Myocyte (in vitro differentiated cells): ENCODE measurements at places on chromosomes 1 and 21. TPM values are rescaled to one million over a fixed set of nuclear protein-coding genes. Genes with fewer than 3 reads are reported as not detected.

DNA sequence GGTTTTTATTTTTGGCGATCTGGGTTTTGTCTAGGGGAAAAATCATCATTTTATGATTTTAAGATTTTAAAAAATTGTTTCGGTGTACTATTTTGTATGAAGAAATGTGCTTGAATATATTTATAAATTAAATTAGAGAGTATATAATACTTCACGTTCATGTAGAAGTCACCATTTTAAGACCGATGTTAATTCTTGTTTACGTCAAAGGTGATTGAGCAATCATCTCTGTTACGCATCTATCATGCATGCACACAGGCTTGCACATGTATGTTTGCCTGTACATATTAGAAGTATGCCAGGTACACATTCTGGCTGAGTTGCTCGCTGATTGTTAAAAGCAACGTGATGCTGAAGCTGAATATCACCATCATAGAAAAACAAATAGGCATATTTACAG, 54.7 kb downstream of the DYRK1A start:
- no peak for DNase-seq

DNA sequence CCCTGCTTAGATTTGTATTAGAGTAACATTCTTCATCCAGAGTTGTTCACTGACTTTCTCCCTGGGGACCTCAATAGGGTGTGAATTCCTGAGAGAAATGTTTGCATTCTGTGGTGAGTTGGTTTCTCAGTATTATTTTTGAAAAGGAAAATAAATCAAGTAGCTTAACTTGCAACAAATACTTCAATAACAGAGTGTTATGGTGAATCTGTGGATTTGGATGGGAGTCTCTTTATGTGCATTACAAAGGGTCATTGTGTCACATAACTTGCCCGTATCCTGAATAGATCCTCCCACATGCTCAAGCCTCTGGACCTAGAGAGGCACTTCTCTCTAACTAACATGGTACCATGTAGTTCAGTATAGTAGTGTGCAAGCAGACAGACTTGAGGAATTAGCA, 68.4 kb upstream of the IPO9 start:
- DNase-seq = no peak

DNA sequence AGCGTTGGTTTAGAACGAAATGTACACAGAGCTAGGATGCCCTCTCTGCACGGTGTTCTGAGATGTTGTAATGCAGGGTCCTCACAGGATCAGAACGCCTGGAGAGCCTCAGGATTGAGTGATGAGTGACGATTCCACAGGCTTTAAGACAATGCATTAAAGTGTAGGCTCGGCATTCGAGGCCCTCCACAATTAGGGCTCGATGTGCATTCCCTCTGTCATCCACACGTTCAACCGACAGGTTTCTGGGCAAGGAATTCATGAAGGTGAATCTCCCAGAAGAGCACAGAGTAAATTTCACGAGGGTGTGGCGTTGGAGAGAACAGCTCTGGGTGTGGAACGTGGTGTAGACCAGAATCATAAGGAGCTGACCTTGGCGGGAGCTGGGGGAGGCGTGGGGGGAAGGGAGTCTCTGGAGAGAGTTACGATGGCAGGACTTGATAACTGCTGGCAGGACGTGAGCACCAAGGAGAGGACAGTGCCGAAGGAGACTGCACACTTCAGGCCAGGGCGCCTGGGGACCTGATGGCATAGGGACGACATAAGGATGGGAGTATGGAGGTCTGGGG, 51.0 kb upstream of the EFHD2 start:
- DNase-seq = no peak

GRCh38 chr1:147640553-147641165, 29.7 kb downstream of the ACP6 start:
- peak; percentile 77 for DNase-seq

DNA sequence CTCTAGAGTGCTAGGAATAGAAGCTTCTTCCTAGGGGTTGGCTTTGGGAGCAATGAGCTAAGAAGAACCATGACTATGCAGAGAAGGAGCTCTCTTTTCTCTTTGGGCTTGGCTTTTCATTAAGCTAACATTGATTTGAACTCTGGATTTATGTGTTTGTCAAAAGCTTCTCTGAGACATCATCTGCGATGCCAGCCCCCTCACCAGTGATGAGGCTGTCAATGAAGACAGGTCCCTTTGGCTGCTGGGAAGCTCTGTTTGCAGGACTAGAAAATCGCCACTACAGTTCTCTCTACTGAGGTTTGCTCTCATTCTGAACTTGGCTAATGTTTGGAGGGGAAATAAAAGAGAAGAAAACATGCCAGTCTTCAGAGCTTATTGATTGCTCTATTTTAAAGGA, 185.0 kb downstream of the PCP4 start:
- DNase-seq = no peak

DNA sequence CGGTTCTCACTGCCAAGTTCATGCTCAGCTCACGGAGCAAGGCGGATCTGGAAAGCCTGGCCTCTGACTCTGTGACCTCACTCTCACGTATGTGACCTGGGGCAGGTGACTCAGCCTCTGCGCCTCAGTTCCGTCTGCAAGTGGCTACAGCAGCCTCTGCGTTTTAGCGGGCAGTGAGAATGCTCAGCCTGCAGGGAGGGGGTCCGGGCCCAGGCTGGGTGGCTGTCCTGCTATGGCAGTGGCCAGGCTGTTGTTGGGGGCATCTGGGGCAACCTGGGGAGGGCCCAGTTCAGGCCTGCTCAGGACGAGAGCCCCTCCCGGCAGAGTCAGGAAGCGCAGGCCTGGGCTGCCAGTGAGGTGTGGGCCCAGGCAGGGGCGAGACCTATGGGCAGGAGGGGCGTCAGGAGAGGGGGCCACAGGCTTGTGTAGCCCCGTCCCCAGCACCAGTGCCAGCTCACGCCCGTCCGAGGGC, 27.9 kb downstream of the ARHGEF16 start:
- no peak for DNase-seq

DNA sequence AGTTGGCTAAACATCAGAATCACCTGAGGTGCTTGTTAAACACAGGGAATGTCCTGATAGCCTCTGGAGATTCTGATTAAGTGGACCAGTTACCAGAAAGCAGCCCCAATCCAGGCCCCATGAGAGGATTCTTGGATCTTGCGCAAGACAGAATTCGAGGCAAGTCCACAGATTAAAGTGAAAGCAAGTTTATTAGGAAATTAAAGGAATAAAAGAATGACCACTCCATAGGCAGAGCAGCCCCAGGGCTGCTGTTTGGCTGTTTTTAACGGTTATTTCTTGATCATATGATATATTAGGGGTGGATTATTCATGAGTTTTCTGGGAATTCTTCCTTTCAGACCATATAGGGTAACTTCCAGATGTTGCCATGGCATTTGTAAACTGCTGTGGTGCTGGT, 176.2 kb downstream of the ROR1 start:
- no peak for DNase-seq

DNA sequence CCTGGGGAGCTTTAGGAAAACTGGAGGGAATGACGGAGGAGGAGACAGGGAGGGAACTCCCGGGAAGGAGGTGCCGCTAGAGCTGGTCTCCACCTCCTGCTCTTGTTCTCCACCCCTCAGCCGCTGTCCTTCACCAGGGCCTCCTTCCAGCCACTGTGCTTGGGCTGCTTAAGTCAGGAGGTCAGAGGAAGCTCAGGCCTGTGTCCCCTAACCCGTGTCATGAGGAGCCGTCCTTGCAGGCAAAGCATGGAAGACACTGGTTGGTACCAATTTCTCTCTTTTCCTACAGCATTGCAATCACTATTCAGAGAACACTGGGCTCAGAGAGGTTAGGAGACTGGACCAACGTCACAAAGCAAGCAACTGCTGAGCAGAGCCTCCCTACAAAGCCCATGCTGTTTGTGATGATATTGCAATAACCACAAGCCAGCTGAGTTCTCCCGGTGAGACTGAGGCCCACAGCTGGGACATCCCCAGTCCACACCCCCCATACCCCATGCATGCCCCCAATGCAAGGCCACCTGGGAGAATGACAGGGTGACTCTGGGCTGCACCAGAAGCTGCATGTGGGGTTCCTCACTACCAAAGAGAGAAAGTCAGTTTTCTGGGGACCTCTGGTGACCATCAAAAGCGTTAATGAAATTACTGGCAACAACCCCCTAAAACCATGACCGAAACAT, 427.5 kb downstream of the NPHP4 start:
- no peak for DNase-seq

GRCh38 chr1:245984390-245985155, 522.5 kb downstream of the SMYD3 start:
- DNase-seq = no peak

GRCh38 chr1:186783193-186783592, 45.6 kb upstream of the PLA2G4A start:
- DNase-seq = no peak

DNA sequence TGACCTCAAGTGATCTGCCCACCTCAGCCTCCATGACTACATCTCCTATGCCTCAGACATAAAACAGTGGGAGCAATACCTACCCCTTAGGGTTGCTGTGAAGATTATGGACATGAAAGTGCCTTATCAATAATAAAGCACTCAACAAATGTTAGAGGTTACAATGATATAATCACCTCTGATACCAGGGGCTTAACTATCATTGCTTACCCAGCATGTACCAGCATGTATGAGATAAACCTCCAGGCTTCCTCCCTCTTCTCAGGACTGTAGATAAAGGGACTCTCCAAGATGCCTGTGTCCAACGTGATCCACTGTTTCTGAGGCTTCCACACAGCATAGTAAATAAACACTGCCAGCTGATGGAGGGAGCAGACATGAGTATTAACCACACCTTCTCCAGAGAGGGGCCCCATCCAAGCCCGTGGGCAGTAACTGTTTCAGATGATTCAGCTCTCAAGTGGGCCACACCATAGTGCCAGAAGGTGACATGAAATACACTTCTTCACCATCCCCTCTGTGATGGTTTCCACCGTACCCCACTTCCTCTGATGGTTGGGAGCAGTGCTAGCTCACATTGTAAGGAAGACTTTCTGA, 26.2 kb downstream of the RHBDL2 start:
- DNase-seq = no peak

GRCh38 chr1:47785118-47785517, 212.1 kb downstream of the TRABD2B start:
- DNase-seq = no peak

DNA sequence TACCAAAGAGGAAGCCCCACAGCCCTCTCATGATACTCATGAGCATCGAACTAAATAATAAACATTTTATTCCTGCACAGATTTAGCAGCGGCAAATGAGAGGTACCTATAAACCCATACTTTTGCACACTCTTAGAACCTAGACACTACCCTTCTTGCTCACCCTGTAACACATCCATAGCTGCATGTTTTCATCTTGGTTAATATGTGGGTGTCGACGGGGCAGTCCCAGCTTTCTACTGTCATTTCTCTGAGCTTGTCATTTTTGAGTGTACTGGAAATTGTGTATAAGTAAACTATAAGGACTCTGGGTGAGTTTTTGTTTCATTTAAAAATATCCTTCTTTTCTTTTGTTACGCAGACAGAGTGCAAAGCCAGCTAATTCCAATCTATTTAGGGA, 25.5 kb downstream of the OVGP1 start:
- DNase-seq = no peak

DNA sequence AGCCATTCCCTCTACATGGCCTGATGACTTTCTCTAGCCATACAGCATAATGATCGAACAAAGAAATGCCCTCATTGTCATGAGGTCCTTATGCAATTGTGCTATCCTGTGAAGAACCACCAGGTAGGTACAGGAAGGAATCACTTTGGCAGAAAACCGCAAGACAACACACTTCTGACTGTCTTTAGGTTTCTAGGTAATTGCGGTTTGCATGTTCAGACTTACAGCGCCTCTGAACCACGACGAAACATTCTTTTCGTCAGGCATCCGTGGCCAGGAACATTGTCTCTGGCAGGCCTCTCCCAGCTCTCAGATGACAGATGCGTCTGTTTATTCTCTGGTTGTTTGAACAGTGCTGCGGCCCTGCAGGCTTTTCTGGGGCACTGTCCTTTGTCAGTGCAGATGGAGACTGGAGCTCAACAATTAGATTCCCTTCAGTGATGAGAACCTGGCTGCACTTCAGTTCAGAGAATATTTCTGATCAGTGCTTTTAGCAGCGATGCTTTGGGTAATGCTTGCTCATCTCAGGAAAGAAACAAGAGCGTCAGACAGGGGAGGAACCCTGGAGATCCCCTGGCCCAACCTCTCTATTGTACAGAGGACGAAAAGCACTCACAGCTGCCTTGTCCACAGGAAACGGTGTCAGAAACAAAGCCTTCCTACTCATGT, 63.4 kb downstream of the B3GALT5 start:
- DNase-seq = peak; percentile 84

- no peak for DNase-seq
These were observed 22.2 kb upstream of the EIF4G3 start for GRCh38 chr1:21198929-21199328.

DNA sequence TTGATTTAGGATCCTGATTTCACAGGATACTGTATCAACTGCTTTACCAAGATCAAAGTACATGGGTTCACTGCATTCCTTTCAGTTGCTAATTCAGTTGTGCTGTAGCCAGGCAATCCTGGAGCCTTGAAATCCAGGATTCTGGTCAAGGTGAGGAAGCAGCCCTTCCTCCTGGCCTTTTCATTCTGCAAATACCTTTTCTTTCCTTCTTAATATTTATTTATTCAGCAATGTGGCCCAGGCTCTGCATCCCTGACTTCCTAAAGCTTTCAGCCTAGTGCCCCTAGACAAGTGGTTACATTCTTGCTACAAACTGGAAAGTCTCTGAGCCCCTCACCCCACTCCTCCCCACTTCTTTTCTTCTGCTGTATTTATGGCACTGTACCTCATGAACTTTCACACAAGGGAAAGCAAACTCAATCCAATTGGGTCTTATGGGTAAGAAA, 16.2 kb downstream of the LRRC8D start:
- DNase-seq = no peak

GRCh38 chr1:77387553-77387952, 105.7 kb downstream of the AK5 start:
- no peak for DNase-seq

- DNase-seq = no peak
These were observed 123.4 kb downstream of the HLX start for GRCh38 chr1:221002601-221003000.

GRCh38 chr1:79646880-79647279, 640.4 kb upstream of the ADGRL4 start:
- DNase-seq = no peak

DNA sequence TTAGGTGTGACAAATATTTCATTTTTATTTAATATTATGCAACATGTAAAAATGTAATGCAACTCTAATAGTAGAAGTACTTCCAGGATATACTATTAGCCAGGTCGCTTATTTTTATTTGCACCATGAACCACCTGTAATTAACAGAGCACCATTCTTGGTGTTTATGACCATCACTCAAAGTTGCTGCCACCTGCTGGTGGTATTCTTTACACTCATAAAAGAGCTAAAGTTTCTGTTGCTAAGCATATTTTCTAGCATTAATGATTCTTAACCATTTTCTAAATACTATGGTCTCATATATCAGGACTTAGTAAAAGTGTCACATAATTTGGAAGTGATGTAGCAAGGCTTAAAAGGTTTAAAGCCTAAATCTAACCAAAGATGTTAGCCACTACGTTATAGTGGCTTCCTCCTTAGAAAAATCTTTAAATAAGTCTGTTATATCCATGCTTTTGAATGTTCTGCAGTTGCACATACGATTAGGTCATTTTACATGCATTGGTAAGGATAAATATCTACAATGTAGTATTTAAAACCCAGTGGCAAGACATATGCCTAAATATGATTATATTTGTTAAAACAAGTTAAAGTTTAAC, 244.5 kb downstream of the NEGR1 start:
- peak; percentile 66 for DNase-seq

The GJA9 gene
- not detected in 2 replicates for total RNA-seq

The LCE3D gene
- not detected in 2 replicates for total RNA-seq

The CLIC4 gene
- 910 and 1,271 TPM in 2 replicates for total RNA-seq

The KIF17 gene
- 0.10 and 0.19 TPM in 2 replicates for total RNA-seq

The TGFB2 gene
- 18.4 and 20.8 TPM in 2 replicates for total RNA-seq

The FCAMR gene
- not detected in 2 replicates for total RNA-seq

The CDCA8 gene
- total RNA-seq = 0.05 and 0.26 TPM in 2 replicates

The WDR64 gene
- total RNA-seq = not detected in 2 replicates

The CELA2A gene
- total RNA-seq = 0.57 TPM in 1 of 2 replicates, not detected in the other

The PRDM15 gene
- total RNA-seq = 6.8 and 10.2 TPM in 2 replicates
